Transverse colon (tissue), 4 donors: ENCODE measurements at places on chromosomes 1 and 21. TPM values are rescaled to one million over a fixed set of nuclear protein-coding genes. Genes with fewer than 3 reads are reported as not detected.

GRCh38 chr1:151716771-151717631 is at the start of gene CELF3:
TSS of gene CELF3 (minus strand) at chr1:151716803. CDS start at chr1:151716020, 783 bp downstream.
- H3K4me1 ChIP-seq = peaks cover 11% of the 10 kb centered on the region
- no peak within 1 kb of the TSS for H3K27ac ChIP-seq
- peaks cover 19% of the 10 kb centered on the region for H3K27me3 ChIP-seq
- H3K36me3 ChIP-seq = no peaks in the 10 kb centered on the region
- DNase-seq = no peak
- H3K4me3 ChIP-seq = no peak within 1 kb of the TSS

DNA sequence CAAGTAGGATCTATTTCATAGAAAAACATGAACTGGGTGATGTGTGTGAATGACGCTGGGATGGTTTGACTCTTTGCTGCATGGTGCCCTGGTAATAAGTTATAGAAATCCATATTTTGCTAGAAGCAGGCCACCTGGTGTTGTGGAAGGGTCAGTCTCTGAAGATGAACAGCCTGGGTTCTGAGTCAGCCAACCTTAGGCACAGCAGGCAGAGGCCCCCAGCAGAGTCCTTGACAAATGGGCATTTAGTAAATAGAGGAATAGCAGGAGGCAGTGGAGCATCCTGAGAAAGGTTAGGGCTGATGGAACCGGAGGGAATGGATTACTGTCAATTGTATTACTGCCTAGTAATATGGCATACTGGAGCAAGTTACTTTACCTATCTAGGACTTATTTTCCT is 20.9 kb downstream of the FGGY start:
- H3K4me3 ChIP-seq = no peak overlapping the region
- no peaks in the 10 kb centered on the region for H3K27me3 ChIP-seq
- DNase-seq = no peak

Gene MX2
- total RNA-seq = 16.9 TPM

Gene CELA3B
- not detected for total RNA-seq

Gene SPATA46
- not detected for total RNA-seq

DNA sequence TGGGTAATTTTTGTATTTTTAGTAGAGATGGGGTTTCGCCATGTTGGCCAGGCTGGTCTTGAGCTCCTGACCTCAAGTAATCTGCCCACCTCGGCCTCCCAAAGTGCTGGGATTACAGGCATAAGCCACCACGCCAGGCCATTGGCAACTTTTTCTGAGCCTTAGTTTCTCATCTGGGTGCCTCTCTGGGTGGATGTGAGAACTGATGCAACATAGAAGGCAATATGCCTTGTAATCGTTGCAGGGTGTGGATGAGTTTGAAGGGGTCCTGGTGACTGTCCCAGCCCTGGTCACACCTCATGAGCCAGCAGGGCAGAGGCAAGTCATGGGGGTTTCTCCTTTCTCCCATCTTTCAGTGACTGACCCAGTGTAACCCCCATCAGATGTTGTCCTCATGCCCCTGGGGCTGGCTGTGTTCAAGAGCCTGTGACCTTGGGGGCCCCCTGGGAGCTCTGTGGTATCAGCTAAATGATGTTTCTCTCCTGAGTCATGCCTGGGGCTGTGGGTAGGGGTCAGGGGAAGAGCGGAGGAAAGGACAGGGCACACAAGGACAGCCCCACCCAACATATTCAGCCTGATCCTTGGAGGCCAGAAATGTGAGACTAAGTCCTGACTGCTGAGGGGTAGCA is 3.6 kb downstream of the COL9A2 start:
- H3K27me3 ChIP-seq = peaks cover 36% of the 10 kb centered on the region
- peaks cover 26% of the 10 kb centered on the region for H3K4me1 ChIP-seq
- no peak for DNase-seq
- H3K4me3 ChIP-seq = no peak overlapping the region

DNA sequence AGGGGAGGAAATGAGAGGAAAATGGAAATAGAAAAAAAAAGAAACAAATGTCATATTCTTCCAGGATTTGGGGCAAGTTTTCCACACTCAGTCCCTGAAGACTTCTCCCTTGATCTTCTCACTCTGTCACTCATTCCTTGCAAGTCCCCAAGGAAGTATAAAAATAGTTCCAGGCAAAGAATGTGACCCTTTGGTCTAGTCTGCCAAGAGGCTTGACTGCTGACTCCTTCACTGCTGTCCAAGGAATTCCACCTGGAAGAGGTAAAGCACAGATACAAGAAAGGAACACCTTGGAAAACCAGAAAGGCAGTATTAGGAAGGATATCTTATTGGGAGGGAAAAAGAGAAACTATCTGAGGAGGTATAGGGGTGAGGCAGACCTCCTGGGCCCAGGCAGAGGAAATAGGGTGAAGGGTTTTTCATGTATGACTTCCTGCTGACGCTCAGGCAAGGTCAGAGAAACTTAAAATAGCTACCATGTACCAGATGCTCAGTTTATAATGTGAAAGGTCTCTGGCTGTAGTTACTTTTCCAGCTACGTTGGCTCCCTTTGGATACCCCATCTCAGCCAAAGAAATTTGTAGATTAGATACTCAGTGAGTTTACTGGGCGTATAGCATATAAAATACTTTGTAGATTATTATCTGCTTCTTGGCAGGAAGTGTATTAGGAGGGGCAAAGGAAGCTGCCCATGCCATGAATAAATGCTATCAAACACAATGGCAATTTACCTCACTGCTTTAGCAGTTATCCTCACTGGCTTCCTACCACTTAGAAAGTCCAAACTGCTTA is 2.0 kb upstream of the GJA5 start:
- H3K27ac ChIP-seq = no peak overlapping the region
- H3K36me3 ChIP-seq = no peaks in the 10 kb centered on the region
- no peak for DNase-seq
- H3K4me1 ChIP-seq = no peaks in the 10 kb centered on the region
- H3K4me3 ChIP-seq = no peak overlapping the region

- H3K36me3 ChIP-seq = no peaks in the 10 kb centered on the region
- peak; percentile 25 for DNase-seq
- peaks cover 6% of the 10 kb centered on the region for H3K27me3 ChIP-seq
- peak overlapping the region; percentile 77 for H3K4me3 ChIP-seq
- H3K4me1 ChIP-seq = peaks cover 5% of the 10 kb centered on the region
Observed at GRCh38 chr1:162070825-162071224, 1.3 kb downstream of the NOS1AP start.

Gene F13B
- not detected for total RNA-seq

Gene PEA15
- total RNA-seq = 28.6 TPM
